ENCODE measurements at places on chromosomes 11 and 22.

DNA sequence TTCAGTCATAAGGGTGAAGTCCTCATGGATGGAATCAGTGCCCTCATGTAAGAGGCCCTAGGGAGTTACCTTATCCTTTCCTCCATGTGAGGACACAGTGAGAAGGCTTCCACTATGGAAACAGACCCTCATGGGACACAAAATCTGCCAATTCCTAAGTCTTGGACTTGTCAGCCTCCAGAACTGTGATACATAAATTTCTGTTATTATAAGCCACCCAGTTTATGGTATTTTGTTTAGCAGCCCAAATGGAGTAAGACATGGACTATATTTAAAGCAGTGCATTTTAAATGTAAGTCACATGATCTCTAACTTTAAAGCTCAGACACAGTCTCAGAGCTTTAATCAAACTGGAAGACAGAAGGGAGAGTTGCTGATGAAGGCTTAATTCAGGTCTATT lies 619.8 kb upstream of the CHORDC1 start:
- no peak for DNase-seq

DNA sequence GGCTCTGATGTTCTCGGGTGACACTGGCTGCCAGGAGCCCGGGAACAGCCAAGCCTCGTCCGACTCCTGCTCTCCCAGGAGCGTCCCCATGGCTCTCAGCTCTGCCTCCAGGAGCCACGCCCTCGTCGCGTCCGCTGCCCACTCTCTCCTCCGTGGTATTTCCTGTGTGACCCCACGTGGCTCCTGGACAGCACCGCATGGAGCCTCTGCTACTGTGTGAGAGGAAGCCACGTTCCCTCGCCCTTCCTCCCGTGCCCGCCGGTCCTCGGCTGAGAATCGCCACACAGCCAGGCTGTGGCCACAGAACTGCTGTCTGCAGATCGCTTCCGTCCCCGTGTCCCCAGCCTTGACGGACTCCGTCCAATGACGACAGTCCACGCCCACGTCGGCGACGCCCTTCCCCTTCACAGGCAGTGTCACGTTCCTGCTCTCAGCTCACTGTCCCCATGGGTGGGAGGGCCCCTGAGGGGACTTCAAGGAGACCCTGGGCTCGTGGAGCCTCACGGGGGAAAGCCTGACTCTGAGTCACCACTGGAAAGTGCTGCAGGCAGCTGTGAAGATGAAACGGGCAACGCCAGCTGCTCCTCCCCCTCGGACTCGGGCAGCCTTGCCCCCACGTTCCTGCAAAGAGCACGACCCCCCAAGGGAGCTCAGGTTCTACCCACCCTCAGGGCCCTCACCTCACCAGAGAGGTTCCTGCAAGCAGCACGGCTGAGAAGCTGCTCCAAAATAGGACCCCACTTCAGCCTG lies 458.5 kb downstream of the BRD1 start:
- no peak for DNase-seq

DNA sequence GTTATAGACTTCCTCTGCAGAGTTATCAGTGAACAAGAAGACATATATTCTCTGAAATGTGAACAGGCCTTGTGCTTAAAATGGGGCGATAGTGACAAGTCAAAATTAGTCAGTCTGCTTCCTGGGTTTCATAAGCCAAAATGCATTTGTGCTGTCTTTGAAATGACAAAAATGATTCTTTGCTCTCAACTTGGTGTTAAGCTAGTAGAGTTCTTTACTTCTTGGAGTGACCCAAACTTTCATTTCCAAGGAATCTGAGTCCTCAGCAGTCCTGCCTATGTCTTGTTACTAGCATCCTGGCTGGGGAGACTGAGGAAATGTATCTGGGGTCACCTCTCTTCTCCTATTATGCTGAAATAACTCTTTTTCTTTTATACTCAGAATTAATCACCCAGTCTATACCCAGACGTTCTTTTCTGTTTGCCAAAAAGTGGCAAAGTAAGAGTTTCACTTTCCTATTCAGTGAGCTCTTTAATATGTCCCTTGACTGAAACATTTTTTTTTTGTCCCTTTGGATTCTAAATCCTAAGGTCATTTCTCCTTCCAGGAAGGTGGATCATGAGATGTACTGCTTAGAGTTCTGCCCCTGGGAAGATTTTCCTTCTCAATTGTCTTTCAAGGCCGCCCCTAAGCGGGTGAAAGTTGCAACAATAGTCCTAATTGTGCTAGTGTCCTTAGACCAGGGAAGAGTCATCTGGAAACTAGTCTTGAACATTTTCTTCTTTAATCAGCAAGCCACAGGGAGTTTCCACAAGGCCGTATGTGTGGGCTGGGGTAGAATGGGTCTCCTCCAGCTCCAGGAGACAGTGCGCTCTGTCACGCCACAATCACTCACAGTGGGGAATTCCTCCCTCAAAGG lies 53.0 kb upstream of the RDX start:
- DNase-seq = no peak

DNA sequence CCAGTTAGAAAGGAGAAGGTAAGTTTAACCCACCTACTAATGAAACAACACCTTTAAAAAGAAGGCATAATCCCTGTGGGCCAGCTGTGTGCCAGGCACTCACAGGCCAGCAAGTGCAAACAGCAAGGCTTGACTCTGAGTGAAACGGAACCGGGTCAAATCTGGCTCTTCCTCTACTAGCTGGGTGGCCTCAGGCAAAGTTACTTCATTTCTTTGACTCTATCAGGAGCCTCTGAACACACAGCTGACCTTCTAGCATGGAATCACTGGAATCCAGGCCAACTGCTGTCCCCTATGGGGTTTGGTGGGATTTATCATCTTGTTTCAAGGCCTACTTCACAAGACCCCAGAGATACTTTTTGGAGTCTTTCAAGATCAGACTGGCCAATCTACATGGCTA lies 3.3 kb downstream of the RAB38 start:
- no peak for DNase-seq

- no peak for DNase-seq
Measured at GRCh38 chr22:41369424-41369745, 12.4 kb upstream of the TEF start.

DNA sequence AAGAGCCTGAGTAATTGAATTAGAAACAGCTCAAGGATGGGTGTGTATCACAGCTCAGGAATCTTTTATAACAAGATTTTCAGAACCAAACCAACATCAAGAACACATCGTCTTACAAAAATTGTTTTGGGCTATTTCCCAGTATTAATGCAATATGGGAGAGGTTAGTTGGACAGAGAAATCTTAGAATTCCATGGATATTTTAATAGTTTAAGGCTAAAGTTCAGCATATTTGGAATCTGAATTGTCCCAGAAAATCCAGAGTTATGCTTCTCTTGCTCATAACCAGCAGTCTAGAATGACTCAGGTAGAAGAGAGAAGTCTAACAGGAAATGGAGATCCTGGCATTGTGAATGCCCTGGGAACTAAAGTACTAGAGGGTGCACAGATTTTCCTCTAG lies 74.6 kb downstream of the ADM start:
- DNase-seq = no peak

GRCh38 chr11:9616042-9616675 lies 42.7 kb downstream of the WEE1 start:
- no peak for DNase-seq

DNA sequence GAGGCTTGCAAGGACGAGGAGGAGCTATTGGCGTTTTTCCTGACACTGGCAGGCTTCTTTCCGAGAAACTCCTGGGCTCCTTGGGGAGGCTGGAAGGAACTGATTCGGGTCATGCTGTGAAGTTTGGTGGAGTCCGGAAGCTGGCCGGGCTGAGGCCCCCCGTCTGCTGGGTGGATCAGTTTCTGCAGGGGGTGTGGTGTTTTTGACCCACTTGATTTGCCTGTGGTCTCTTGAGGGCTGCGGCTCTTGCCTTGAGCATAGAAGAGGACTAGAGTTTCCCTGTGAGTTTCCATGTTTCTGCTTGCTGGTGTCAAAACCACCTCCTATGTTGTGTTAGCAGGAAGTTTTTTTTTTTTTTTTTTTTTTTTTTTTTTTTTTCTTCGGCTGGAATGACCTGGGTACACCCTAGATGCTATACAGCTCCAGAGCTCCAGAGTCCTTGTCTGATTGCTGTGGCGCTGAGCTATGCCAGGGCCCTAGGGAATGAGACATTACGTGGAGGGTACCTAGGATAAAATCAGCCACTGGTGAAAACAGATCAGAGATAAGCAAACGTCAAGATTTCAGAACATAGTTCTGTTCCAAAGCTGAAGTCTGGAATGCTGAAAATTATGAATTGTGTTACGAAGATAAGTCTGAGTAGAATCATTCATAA lies 728 bp downstream of the TBC1D22A start:
- DNase-seq = peak; percentile 64

- DNase-seq = no peak
Measured at GRCh38 chr11:34904421-34904955, 11.7 kb downstream of the APIP start.

GRCh38 chr11:11978792-11979487 lies 29.5 kb downstream of the DKK3 start:
- no peak for DNase-seq

DNA sequence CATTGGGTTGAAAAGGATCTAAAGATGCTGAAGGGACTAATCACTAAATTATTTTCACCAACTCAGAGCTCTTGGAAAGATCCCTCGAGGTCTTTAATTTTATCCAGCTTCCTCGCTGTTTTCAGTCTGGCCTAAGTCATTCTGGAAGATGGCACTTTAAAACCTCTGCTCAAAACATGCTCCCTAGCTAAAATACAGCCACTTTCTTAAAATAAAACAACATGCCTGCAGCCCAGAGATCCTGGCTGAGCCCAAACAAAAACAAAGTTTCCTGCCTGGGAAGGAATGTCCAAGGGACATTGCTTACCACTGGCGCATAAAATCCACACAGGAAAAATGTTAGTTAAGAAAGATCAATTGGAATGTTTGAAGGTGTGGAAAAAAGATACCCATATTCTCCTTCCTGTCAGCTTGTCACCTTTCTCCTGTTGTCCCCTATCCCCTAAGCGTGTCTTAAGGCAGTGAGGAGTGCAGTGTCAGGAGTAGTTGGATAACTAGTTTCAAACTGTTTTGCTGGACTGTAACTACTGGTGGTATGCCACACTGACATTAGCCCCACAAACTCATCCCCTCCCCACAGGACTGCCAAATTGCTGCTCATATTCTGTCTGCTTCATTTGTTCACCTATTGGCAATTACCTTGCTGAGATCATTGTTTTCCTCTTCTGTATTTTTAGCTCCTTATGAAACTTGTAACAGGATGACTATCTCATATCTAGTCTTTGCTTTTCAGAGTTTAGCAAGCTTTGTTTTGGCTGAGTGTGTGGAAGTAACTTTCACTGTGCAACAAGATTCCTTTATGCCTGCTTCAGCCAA lies 108.3 kb upstream of the SESN3 start:
- no peak for DNase-seq

- no peak for DNase-seq
Measured at GRCh38 chr11:93131709-93132108, 66.1 kb downstream of the SLC36A4 start.

GRCh38 chr22:19932367-19933206 lies 9.0 kb upstream of the COMT start:
- DNase-seq = no peak

- no peak for DNase-seq
Measured at GRCh38 chr11:76291576-76292526, 85.5 kb upstream of the WNT11 start.

GRCh38 chr11:129702410-129703398 lies 112.9 kb upstream of the TMEM45B start:
- no peak for DNase-seq

- no peak for DNase-seq
Measured at GRCh38 chr11:5831196-5831829, 10.4 kb downstream of the OR52E6 start.

GRCh38 chr11:100329352-100329751 lies 357.7 kb upstream of the ARHGAP42 start:
- no peak for DNase-seq
